ENCODE measurements at places on chromosomes 1 and 21.

DNA sequence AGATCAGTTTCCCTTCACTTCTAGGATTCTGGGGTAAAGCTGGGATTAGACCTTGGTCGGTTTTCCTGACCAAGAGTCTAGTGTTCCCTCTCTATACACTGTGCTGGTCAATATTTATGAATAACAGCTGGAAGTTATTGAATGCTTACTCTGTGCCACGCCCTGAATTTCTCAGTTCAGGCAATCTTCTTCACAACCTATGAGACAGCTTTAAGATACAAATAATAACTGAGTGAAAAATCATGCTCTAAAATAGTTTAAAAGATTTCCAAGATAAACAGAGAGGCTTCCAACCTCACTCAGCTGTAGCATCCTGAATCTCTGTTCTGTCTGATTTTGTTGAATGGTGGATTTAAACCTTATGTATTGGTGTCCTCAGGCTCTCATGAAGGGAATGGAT is 72.2 kb downstream of the GNG12 start:
- DNase-seq: no peak
- no peaks in the 10 kb centered on the region for H3K36me3 ChIP-seq
- H3K27ac ChIP-seq: no peak overlapping the region
- no peaks in the 10 kb centered on the region for H3K27me3 ChIP-seq
- 0 out of 2 replicates have a peak, but pooled peaks cover 1% of the 10 kb centered on the region for H3K4me1 ChIP-seq
- no peak overlapping the region for H3K4me3 ChIP-seq

GRCh38 chr1:174956976-174957375 is 42.8 kb upstream of the CACYBP start:
- H3K27ac ChIP-seq: no peak overlapping the region
- H3K4me1 ChIP-seq: no peaks in the 10 kb centered on the region
- no peak for DNase-seq
- H3K36me3 ChIP-seq: peaks cover 5% of the 10 kb centered on the region

DNA sequence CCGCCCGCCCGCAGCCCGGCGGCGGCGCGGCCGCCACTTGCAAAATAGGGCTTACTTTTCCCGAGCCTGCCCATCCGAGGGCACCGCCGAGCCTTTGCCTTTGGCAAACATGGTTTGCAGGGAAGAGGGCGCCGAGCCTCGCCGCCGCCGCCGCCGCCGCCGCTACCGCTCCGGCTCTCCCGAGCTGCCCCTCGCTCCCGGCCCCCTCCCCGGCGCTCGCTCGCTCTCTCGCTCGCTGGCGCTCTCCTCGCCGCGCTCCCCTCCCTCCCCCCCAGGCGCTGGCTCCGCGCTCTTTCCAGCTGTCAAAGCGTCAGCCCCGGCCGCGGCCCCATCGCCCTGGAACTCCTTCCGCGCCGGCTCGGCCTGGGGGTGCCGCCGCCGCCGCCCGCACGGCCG is 298 bp downstream of the SSBP3 start:
- H3K27me3 ChIP-seq: no peaks in the 10 kb centered on the region
- no peak for DNase-seq
- no peak overlapping the region for H3K27ac ChIP-seq
- H3K36me3 ChIP-seq: peaks cover 7% of the 10 kb centered on the region
- peaks cover 14% of the 10 kb centered on the region for H3K4me1 ChIP-seq
- H3K4me3 ChIP-seq: peak overlapping the region; percentile 66

- no peaks in the 10 kb centered on the region for H3K36me3 ChIP-seq
- no peak for DNase-seq
- no peaks in the 10 kb centered on the region for H3K4me1 ChIP-seq
- no peaks in the 10 kb centered on the region for H3K27me3 ChIP-seq
Observed at GRCh38 chr1:71490432-71490831, 409.6 kb upstream of the ZRANB2 start.

DNA sequence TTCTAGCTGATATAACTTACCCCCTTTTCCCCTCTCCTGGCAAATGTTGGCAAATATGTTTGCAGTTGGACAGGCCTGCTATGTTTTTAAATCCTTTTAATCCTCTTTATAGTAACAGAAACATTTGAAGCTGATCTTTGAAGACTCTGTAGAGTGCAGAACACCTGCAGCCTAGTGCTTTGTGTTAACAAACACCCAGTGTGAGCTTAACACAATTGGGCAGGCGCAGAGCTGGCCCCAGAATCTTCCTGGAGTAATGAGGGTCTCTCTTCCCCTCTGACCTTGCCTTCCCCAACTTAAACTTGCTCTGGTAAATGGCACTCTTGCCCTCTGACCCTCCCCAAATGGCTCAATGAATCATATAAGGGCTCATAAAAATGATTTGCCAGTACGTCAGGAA is 247.9 kb upstream of the LYPLAL1 start:
- H3K4me1 ChIP-seq: no peaks in the 10 kb centered on the region
- H3K4me3 ChIP-seq: no peak overlapping the region
- H3K27me3 ChIP-seq: no peaks in the 10 kb centered on the region
- H3K36me3 ChIP-seq: no peaks in the 10 kb centered on the region
- DNase-seq: no peak
